Retina (tissue), 1 donor: ENCODE measurements at places on chromosomes 5 and 9.

- DNase-seq = no peak
Observed at GRCh38 chr5:179237770-179238627, 107.3 kb downstream of the ADAMTS2 start.

DNA sequence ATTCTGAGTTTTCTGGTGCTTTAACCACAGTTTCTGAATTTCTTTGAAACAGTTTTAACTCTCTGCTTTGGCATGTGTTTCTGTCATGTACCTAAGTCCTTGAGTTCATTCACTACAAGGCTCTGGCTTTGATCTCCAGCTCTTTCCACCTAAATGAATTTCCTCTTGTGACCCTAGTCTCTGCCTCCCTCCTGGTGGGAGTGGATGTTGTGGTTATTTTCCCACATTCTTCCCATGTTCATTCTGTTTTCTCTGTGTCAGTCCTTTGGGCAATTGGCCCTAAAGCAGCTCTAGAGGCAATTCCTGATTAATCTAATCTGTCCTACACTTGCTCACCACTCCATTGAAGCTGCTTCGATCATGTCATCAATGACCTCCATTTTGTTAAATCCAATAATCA is 28.4 kb upstream of the DPYSL3 start:
- DNase-seq = no peak

DNA sequence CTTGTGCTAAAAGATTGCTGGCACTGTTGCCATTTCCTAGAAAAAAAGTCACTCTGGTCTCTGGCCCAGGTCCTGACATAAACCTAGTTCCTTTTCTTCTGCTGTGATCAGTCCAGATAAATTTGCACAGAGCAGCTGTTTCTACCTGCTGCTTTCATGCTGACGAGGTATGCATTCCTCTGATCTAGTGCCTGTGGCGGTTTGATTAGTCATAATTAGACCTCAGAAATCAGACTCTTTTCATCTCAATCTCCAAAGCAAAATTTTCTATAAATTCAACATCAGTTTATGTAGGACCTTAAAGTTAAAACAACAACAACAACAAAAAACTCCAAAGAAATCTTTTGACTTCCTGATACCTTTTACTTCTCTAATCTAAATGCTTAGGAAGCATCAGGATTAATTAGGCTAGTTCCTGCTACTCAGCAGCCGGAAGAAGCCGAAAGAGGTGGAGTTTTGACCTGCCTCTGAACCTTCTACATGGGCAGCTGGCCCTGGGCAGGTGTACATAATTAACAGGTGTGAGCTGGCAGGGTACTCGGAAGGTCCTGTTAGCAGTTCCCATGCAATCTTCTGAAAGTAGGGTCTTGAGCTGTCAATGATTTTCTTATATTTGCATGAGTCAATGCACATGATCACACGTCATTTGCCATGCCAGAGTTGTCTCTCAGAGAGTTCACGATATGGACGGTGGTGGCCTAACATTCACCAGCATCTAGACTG is 83.3 kb upstream of the CCDC112 start:
- no peak for DNase-seq

- DNase-seq = no peak
Observed at GRCh38 chr9:94927762-94928670, 201.5 kb downstream of the AOPEP start.

DNA sequence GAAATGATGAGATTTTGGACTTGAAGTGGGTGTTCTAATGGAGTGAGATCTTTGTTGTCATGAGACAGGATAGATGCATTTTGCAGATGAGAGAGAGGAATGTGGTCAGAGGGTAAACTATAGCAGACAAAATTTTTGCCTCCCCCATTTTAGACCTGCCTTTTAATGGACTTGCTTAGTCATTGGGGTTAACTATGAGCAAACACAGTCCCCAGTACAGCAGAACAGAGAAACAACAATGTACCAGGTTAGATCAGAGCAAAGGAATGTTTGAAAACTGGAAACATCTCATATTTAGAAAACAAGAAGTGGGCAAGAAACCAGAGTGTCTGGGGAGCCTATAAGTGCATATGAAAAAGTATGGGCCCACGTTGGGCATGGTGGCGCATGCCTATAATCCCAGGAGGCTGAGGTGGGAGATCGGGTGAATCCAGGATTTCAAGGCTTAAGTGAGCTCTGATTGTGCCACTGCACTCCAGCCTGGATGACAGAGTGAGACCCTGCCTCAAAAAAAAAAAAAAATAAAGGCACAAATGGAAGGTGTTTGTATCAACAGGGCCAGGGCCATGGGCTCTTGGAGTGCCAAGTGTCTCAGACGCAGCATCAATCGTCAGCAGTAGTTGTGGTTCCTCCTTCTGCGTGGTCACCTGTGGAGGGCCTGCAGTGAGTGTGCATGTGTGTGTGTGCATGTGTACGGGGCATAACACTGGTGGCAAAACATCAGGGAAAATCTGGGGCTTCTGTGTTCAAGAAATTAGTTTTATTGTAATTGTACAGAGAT is 214.4 kb upstream of the S1PR3 start:
- DNase-seq = no peak
